ENCODE measurements at places on chromosomes 6 and 20.
A peak's percentile ranks its signal among the peaks of the same experiment; 100 is the strongest.

- no peak for DNase-seq
These were observed 4.2 kb downstream of the SCRT2 start for GRCh38 chr20:671252-672030.

- DNase-seq: no peak
These were observed 256.6 kb downstream of the GMDS start for GRCh38 chr6:1988843-1989242.

GRCh38 chr6:85418059-85418458 is 31.8 kb upstream of the NT5E start:
- no peak for DNase-seq

DNA sequence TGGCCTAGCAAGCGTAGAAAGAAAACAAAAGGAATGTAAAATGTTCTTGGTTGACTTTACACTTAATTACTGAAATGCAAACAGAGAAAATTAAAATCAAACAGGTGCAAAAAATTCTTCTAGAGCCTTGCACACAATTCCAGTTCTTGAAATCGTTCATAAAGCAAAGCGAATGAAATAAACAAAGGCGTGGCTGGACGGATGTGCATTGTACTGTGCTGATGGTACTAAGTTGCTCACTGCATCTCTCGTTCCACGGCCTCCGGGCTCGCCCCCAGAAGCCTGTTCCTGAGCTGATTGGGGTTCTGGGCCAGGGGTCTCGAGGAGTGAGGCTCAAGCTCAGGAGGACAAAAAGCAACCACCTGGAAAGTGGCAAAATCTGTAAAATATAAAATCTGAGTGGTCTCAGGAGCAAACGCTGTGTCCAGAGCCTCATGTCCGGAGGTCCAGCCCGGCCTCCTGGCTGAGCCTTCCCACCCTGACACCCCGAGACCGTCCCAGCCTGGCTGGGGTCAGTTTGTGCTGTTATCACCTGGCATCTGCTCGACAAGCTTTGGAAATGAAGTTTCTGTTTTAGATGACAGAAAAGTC is 71.3 kb downstream of the TTLL2 start:
- no peak for DNase-seq

DNA sequence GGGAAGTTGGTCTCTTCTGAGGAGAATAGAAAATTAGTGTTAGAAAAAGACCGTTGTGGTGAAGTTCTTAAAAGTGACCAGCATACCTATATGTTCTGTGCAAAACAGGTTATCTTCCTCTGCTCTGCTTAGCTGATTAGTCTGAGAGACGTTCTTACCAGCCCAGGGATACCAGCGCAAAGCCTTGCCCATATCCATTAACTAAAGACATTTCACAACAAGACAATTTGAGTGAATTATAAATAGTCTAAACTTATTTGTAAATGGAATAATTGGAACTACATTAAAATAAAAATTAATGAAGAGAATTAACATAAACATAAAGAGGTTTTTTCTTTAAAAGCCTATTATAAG is 144.0 kb downstream of the PDE7B start:
- DNase-seq: no peak

DNA sequence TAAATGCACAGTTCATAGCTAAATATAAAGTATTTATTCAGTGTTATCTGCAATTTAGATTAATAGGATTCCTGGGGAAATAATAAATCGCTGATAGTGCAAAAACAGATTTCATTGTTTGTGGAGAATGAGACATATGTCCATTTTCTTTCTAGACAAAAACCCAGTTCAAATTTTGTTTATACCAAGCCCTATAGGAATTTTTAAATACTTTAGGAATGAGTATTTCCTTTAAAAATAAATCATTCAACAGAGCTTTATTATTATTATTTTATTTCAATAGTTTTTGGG is 86.5 kb downstream of the METTL24 start:
- DNase-seq: no peak

DNA sequence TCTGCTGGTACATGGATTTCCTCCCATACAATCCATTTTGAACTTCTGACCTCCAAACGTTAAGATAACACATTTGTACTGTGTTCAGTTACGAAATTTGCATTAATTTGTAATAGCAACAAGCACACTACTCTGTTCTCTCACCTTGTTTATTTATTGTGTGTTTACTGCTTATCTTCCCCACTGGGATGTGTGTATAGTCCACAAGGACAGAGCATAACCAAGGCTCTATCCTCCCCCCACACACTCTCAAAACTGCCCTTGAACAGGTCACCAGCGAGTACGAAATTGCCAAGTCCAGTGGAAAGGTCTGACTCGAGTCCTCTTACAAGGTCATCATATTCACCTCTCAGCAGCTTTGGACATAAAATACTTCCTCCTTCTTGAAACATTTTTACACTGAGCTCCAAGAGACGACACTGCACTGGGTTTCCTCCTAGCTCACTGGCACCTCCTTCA is 18.6 kb downstream of the ADTRP start:
- no peak for DNase-seq

- no peak for DNase-seq
These were observed 144.2 kb upstream of the TNFAIP3 start for GRCh38 chr6:137722749-137723272.

DNA sequence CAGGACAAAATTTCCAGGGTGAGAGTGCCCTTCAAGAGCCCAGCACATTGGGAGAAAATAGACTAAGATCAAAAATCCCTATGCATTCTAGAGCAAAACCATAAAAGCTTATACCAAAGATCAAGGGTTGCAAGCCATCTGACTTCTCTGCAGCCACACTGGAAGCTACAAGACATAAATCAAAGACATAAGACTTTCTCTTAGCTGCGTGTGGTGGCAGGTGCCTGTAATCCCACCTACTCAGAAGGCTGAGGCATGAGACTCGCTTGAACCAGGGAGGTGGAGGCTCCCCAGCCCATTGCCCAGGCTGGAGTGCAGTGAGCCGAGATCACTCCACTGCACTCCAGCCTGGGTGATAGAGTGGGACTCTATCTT is 91.9 kb upstream of the NXT1 start:
- no peak for DNase-seq

DNA sequence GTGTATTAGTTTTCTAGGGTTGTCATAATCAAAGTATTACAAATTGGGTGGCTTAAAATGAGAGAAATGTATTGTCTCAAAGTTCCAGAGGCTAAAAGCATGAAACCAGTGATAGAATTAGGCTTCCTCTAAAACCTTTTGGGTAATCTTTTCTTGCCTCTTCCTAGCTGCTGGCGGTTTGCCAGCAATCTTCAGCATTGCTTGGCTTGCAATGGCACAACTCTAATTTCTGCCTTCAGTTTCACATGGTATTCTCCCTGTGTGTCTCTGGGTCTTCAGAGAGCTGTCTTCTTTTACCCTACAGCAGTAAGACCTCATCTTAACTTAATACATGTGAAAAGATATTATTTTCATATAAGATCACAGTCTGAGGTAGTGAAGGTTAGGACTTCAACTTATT is 479.1 kb upstream of the GJE1 start:
- no peak for DNase-seq

DNA sequence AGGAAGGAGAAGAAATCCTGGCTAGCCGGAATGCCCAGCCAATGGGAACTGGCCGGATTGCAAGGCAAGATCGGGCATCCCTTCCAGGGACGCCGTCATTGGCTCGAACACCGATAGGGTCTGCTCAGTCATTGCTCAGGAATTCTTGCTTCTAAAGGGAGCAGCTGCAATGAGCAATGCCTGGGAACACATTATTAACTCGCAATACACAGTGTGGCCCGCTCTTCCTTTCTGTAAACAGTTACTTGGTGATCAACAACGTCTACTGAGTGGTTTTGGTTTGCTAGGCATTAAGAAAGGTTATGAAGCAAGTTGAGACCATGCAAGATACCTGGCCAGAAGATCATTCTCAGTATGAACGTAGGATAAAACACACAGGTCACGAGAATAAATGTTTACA is 165.4 kb upstream of the CITED2 start:
- DNase-seq: no peak

GRCh38 chr6:27770724-27771123 is 141.5 kb downstream of the OR2B2 start:
- DNase-seq: no peak

GRCh38 chr6:166258854-166259276 is 49.3 kb downstream of the PRR18 start:
- peak; percentile 29 for DNase-seq

- DNase-seq: no peak
These were observed 2.2 kb upstream of the TAP2 start for GRCh38 chr6:32840604-32841246.

DNA sequence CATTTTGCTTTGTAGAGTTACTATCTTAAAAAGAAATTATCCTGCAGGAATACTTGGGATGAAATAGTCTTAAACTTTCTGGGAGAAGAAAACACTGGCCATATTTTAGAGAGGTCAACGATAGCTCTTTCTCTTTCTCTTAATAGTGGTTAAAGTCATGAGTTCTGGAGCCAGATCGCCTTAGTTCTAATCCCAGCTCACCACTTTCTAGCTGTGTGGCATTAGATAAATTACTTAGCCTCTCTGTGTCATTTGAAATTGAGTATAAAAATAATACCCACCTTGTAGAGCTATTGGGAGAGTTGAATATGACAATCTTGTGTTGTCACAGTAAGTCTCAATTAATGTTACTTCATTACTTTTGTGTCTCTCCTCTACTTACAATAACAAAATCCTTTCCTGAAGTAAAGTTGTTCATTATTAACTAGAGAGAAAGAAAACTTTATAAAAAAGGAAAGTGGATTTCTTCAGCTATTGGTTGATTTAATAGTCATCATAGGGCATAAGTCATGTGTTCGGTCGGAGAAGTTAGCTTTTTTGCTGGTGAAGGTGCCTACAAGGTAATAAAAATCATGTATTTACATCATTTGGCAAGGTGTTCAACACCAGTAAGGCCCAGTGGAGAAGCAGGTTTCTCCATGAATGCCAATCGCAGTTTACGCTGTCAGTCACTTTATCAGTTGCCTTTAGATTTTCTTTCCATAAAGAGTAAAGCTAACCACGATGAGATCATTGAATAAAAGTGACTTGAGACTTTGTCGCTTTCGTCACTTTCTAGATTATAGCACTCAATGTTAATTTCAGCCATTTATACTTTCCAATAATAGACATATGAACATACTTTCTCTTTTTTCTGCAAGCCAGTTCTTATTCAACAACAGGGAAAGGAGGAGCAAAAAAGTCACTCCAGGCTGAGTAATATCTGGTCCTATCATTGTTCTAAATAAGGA is 2.0 kb downstream of the NEDD9 start:
- DNase-seq: no peak

Data from effector memory CD8-positive, alpha-beta T cell (primary cell).